ENCODE measurements at places on chromosomes 6 and 20.

- no peak for DNase-seq
Measured at GRCh38 chr20:47441774-47442150, 59.9 kb upstream of the NCOA3 start.

DNA sequence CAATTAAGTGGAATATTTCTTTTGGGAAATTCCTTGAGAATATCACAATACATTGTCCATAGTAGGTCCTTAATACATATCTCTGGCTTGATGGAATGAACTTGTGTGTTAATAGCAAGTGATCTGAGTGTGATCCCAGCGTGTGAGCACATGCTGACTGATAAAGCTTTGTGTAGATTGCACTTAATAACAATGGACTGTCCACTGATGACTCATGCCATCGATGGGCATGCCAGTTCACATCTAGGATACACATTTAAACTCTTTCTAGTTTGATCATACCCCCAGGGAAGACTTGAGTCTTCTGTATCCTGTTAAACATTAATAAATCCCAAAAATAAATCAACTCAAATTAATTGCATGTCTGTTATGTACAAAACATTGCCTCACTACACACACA is 454.3 kb upstream of the SPTLC3 start:
- DNase-seq, result peak; percentile 21

- peak; percentile 33 for DNase-seq
Measured at GRCh38 chr20:9172851-9173250, 104.0 kb downstream of the PLCB4 start.

DNA sequence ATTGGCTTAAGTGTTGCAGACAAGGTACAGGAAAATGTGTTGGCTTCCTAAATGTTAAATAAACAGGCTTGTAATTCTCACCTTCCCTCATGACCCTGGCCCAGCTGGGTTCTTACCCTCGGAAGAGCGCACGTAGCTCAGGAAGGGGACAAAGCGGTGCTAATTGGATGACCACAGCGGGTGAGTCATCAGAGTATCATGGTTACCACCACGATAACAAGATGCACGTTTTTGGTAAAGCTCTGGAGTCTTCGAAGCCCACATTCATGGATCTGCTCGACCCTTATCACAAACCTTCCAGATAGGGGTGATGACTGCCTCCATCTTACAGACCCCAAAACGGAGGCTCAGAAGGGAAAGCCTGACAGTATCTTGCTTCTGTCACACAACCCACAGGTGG is 32.8 kb downstream of the APCDD1L start:
- no peak for DNase-seq

DNA sequence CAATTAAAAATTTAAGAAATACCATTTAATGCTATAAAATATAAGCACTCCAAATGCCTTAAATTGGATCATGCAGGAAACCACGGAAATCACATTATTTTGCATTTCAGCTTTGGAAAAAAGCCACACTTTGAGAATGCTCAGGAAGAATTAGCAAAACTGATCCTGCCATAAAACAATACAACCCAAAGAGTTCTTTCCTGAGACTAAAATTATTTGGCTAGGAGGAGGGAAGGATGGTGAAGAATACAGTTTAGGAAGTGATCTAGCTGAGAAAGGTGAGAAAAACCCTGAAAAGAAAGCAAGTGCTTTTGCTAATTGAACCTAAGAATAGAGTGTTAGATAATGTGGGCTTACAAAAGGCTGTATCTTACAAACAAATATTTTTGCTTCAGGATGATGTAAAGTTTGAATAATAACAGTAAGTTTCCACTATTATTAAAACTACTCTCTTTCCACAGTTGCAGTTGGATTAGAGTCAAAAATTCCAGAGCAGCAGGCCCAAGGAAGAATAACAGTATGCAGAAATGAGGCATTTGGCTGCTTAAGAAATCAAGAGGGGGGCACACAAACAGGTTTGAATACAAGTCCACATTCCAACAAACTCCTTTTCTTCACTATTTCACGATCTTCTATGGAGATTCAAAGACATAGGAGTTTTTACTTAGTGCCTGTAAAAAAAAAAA is 565.4 kb downstream of the RFPL4B start:
- DNase-seq, result no peak

GRCh38 chr20:37377346-37378081 is 31.6 kb downstream of the SRC start:
- DNase-seq, result no peak

GRCh38 chr6:149854532-149854931 is 9.6 kb downstream of the LRP11 start:
- DNase-seq, result no peak

- no peak for DNase-seq
Measured at GRCh38 chr6:143608906-143609305, 68.9 kb upstream of the PHACTR2 start.

DNA sequence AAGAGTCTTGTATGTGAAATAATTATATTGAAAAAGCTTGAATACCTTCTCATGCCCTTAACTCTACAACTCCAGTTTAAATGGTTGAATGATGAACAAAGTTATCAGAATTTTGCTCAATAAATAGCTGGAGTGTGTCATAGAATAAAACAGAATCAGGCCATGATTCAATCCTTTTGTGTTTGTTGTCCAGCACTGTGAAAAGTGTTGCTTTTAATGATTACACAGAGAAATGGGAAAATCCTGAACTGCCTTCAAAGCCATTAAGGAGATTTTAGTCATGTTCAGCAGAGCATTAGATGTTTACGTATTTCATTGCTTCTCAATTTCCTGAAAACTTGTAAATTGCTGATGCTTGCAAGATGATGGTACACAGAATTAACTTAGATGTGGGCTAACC is 262.9 kb upstream of the BTBD3 start:
- no peak for DNase-seq

- peak; percentile 59 for DNase-seq
Measured at GRCh38 chr6:139981768-139982181, 607.3 kb upstream of the CITED2 start.

DNA sequence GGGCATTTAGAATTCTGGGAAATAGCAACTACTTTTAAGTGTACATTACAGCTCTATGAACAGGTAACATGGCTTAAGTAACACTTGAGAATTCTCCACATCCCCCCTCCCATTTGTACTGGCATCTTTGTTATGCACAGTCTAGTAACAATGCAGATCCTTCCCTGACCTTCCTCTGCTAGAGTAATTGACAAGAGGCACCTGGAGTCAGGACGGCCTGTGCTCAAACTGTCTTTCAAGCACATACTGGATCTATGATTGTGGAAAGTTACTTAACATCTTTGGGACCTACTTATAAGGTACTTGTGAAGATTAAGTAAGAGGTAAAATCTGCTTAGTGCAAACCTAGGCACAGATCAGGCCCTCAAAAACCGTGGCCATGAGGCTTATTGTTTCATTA is 21.9 kb upstream of the GSTA3 start:
- no peak for DNase-seq

GRCh38 chr20:4090756-4091489 is 75.6 kb upstream of the RNF24 start:
- no peak for DNase-seq

- no peak for DNase-seq
Measured at GRCh38 chr6:44653761-44654218, 266.3 kb downstream of the CDC5L start.

- DNase-seq, result peak; percentile 46
Measured at GRCh38 chr6:43770372-43771209, 580 bp downstream of the VEGFA start.

DNA sequence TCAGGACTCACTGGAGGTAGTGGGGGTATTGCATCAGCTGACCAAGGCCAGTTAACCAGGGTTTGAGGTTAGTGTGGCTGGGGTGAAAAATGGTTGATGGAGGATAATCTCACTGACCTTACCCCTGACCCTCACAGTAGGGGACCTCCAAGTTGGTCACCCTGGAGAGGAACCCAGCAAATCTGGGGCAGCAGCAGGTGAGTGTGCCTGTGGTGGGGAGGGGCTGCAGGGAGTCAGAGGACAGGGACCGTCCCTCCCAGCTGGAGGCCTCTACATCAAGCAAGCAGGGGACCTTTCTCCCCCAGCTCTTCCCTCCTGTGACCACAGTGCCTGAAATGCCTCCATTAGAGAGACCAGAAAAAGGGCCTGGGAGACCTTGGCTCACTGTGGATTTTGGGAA is 49.1 kb upstream of the ZNF337 start:
- no peak for DNase-seq

GRCh38 chr20:50413088-50413500 is 97.1 kb upstream of the PTPN1 start:
- no peak for DNase-seq

DNA sequence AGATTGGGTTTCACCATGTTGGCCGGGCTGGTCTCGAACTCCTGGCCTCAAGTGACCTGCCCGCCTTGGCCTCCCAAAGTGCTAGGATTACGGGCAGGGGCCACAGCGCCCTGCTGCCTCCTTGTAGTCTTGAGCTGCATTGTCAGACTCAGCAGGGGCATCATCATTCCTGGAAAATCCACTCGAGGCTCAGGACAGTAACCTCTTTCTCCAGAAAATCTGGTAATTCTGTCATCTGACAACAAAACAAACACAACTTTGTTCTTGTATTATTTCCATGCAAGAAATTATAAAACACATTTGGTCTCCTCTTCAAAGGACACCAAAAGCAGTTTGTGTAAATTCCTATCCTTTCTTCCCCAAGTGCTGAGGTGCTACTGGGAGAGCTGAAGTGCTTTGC is 137.2 kb upstream of the INSM1 start:
- DNase-seq, result no peak

- DNase-seq, result no peak
Measured at GRCh38 chr6:39893286-39893685, 41.0 kb downstream of the MOCS1 start.

GRCh38 chr6:20542927-20543602 is 8.8 kb downstream of the CDKAL1 start:
- no peak for DNase-seq

GRCh38 chr20:36147690-36148089 is 6.8 kb upstream of the EPB41L1 start:
- DNase-seq, result no peak

- DNase-seq, result no peak
Measured at GRCh38 chr6:37206622-37207021, 36.7 kb downstream of the PIM1 start.

DNA sequence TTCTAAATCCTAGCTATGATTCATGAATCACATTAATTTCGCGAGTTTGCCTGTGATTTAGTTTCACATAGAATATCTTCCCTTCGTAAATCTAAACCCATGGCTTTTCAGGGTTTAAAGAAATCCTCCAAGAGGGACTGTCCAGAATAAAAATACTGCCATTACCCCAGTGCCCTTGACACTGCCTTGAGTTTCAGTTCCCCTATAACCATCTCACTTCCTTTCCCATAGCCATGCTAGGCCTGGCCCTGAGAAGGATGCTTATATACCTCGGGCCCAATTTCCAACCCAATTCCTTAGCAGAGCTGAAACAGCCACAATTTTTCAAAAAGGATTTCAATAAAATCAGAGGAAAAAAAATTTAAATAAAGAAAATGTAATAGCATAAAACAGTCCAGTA is 697.3 kb downstream of the FRK start:
- DNase-seq, result no peak

- no peak for DNase-seq
Measured at GRCh38 chr6:24778121-24778520, 3.4 kb downstream of the GMNN start.

DNA sequence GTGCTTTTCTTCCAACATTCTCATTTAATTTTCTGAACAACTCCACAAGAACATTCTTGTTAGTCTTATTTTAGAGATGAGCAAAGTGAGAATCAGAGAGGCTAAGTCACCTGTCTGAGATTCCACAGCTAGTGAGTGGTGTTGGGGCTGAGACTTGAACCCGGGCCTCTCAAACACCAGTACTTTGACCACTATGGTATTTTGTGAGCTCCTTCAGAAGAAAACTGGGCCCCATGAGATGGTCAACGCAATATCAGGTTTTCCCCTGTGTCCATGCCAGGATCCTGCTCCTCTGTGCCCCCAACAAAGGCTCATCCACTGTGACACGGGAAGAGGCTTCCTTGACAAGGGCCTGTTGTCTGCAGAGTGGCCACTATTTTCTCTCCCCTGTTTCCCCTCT is 51.9 kb downstream of the MAFB start:
- no peak for DNase-seq

DNA sequence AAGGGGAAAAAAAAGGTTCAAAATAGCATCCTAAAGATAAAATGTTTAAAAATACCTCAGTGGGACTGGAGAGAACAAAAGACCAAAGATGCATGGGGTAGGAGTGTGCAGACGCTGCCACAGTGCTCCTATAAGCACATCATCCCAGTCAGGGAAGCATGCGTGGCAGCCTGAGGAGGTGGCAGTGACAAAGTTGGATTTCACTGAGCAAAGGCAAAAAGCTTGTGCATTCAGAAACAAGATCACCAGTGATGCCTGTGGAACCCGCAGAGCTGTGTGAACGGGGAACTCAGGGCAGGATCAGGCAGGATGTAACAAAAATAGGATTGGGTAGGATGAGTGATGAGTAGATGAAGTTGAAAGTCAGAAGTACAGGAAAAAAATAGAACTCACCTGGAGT is 116.1 kb downstream of the RIMS1 start:
- no peak for DNase-seq

- DNase-seq, result no peak
Measured at GRCh38 chr6:9136141-9136822, 700.9 kb upstream of the SLC35B3 start.

GRCh38 chr6:154995254-154996015 is at the start of gene TIAM2:
Gene TIAM2, plus strand, starts transcription at chr6:154995315. Its CDS starts 133,909 bp downstream, at chr6:155129224.
- DNase-seq, result peak; percentile 61

DNA sequence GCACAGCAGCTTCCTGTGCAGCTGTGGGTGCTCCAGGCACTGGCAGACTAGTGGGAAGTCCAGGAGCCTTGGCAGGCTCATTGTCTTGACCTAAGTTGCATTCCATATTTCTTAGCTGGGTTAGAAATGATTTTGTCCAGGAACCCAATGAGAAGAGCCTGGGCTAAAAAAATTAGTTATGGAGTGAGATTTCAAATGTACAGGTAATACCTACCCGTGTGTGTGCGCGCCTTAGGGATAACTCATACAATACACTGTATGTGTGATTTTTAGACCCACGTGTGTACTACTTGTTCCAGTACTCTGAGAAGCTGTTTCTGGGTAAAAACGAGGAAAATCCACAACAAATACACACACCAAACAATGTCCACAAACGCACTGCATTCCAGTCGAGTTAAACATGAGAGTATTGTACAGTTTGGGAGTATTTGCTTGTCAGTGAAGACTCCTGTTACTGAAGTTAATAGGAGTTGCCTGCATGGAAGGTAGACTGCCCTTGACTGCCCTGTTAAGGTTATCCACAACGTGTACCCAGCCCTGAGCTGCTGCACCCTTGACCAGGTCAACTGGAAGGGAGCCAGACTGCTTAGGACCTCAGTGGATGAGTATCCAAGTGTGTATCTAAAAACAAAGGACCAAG is 1.4 kb downstream of the PAQR8 start:
- DNase-seq, result no peak

DNA sequence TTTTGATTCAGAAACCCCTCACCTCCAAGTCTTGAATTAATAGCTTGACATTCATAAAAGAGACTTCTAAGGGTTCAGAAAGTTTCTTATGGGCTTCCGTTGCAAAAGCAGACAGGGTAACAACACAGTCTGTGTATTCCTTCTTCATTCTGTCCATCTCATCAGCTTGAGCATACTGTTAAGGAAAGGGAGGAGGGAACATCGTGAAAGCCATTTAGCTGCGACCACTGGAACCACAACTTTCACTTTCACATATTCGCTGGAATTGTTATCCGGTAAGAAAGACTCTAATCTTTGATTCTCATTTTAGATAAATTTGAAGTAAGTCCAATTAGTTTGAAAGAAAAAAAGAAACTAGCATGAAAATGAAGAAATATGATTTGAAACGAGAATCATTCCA is 174.4 kb downstream of the SYNE1 start:
- no peak for DNase-seq

Data from BE2C (cell line).